ENCODE measurements at places on chromosomes 1 and 21.

DNA sequence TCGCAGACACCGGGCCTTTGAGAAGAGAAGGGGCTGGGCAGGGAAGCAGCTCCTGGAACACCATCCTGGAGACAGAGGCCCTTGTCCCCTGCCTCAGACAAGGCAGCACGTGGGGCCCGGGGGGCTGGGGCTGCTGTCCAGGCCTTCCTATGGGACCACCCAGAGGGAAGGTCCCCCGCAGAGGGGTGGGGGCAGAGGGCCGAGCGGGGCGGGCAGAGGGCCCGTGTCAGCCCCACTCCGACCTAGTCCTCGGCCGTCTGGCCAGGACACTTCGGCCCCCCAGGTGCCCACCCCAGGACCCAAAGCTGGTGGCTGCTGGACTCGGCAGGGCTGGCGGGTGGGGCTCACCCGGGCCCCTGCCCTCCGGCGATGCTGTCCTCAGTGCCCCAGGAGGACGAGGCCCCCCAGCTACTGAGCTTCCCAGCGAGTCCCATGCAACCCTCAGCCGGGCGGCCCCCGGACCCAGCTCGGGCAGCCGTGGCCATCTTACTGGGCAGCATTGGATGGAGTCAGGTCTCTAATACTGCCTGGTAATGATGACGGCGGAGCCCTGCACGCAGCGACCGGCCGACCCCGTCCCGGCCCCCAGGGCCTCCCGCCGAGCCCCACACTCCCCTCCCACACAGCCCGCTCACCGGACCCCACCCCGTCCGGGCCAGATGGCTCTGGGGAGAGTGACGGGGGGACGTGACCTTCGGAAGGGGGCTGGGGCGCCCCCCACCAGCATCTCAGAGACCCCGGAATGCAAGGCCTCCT is 6.9 kb upstream of the TTLL10 start:
- DNase-seq: no peak

DNA sequence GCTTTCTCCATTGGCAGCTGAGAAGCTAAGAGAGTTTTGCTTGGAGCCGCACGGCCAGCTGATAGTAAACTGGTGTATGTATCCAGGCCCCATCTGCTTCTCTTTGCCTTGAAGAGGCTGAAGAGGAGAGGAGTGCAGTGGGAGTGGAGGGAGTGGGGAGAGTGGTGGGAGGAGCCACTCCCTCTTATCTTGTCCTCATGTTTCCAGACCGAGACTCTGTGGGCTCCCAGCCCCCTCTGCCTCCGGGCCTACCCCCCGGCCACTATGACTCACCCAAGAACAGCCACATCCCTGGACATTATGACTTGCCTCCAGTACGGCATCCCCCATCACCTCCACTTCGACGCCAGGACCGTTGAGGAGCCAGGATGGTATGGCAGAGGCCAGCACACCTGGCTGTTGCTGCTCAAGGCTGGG is 6.0 kb upstream of the LRRC71 start:
- DNase-seq: no peak

- DNase-seq: no peak
Observed at GRCh38 chr1:58358346-58358745, 188.2 kb downstream of the OMA1 start.

DNA sequence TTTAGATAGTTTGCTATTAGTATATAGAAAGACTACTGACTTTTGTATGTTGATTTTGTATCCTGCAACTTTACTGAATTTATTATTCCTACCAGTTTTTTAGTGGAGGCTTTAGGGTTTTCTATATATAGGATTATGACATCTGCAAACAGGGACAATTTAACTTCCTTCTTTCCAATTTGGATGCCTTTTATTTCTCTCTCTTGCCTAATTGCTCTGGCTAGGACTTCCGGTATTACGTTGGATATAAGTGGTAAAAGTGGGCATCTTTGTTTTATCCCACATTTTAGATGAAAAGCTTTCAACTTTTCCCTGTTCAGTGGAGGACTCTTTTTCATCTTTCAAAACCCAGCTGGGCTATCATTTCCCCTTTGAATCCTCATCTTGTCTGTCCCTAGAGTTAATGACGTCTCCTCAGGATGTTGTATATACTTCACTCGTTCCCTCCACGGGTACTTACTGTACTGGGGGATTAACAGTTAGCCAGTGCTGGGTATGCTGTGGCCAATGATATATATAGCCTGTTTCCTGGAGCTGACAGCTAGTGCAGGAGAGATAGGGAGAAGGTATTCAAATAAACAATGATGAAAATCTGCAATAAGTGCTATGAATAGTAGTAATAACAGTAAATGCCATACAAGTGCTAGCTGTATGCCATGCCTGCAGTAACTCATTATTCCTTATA is 9.8 kb downstream of the ACOT11 start:
- no peak for DNase-seq

- DNase-seq: no peak
Observed at GRCh38 chr1:2801046-2801445, 447 bp downstream of the TTC34 start.

DNA sequence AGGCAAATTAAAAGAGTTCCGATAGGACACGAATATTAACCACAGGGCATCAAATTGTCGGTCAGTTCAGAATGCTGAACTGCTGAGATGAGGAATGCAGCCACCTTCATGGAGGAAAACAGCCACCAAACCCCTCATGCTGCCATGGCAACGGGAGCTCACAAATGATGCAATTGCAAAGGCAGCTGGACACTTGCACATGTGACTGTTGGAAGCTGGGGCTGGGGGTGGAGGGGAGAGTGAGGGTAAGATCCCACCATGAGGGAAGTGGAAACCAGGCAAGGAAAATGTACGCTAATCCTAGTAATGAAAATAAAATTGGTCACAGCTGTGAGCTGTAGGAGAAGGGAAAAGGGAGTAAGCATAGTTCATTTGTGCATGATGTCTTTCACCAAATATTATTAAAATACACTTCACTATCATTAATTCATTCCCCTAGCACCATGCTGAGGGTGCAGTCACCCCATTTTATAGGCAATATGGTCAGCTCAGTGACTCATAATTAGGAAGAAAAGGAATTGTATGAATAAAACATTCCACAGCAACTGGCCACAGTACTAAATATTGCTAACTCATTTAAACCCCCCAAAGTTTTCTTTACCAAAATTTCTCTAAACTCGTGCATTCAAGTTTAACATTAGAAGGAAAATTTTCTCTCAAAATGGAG is 15.3 kb downstream of the BECN2 start:
- no peak for DNase-seq

DNA sequence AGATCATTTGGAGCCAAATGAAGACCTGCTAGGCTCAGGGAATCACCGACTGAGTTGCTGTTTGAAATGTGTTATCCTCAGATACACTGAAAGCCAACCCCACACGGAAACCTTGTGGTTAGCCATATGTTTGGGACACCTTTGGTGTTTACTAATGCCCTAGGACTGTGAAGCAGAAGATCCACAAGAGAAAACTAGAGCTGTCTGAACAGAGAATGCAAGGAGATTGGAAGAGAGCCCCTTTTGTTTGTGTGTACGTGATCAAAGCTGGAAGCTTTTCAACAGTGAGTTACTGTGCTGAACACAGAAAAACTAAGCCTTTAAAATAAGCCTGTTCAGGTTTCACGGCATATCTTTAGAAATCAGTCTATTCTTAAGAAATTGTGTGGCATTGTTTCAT is 908.2 kb upstream of the ADGRL2 start:
- DNase-seq: no peak

GRCh38 chr1:158117854-158118704 is 62.6 kb upstream of the CD1D start:
- DNase-seq: peak; percentile 4

- no peak for DNase-seq
Observed at GRCh38 chr1:110130113-110130591, 17.9 kb downstream of the UBL4B start.

DNA sequence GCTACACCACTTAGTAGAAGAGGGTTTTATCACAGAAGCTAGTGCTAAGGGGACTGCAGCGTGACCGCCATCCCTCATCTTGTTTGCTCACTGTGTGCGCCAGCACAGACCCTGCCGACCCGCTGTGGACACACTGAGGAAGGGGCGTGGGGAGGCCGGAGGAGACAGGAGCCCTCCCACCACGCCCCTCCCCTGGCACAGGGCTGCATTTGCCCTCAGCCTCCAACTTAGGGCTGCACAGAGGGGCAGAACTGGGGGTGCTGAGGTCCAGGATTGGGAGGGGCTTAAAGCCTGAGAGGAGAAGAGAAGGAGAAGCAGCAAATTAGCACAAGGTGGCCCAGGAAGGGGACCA is 37.2 kb downstream of the RRP1 start:
- no peak for DNase-seq

- DNase-seq: no peak
Observed at GRCh38 chr1:201861448-201861847, 27.2 kb upstream of the SHISA4 start.

DNA sequence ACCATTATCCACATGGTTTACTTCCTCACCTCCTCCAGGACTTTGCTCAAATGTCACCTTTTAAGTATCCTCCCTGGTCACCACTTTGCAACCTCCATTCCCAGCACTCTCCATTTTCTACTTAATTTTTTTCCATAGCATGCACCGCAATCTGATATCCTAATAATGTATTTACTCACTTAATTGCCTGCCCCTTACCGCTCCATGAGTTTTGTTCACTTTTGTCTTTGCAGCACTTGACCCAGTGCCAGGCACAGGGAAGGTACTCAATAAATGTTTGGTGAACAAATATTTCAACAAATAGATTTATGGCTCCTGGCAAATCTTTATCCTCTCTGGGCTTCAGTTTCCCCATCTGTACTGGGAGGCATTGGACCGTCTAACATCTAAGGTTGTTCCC is 53.6 kb downstream of the UBE2T start:
- no peak for DNase-seq

All from stimulated activated CD4-positive, alpha-beta T cell treated with anti-CD3 and anti-CD28 coated beads, Interleukin-12 subunit alpha, Interleukin-12 subunit beta, amount 100 ng/mL, for 24 hours (primary cell).